SK-MEL-5 (cell line): ENCODE measurements at places on chromosomes 7 and 10. TPM values are rescaled to one million over a fixed set of nuclear protein-coding genes. Genes with fewer than 3 reads are reported as not detected.

DNA sequence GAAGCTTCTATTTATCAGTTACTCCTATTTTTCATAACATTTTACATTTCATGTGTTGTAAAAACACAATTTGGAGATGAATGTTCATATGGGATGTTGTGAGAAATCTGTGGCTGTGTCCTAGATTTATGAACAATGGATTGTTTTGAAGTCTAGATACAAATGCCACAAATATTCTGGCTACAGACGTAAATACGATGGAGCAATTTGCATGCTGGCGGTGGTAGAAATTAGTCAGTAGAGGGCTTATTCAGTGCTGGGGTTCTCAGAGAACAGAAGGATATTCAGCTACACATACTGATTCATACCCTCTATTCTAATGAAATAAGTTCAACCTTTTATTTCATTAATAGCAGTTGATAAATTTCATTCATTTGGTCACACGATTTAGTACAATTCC lies 48.8 kb downstream of the PLPP4 start:
- DNase-seq: peak; percentile 74

DNA sequence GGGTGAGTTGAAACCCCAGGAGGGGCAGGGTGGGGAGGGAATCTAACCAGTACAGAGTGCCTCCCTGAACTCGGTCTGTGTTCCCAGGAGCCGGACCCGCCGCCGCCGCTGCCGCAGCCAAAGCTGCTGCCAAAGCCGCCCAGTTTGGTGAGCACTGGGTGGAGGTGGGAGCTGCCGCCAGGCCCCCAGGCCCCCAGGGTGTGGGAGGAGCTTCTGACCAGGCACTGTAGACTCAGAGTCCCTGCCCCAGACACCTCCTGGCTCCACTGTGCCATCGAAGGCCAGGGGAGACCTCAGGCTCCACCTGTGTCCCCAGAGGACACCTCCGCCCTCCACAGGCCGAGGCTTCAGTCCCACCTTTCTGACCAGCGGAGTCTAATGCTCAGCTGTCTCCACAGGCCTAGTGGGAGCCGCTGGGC lies 20.4 kb upstream of the LIMK1 start:
- DNase-seq: no peak

GRCh38 chr10:116121640-116122525 lies 151.1 kb downstream of the GFRA1 start:
- DNase-seq: no peak

- DNase-seq: no peak
Observed at GRCh38 chr10:69406302-69406811, 10.4 kb downstream of the TACR2 start.

DNA sequence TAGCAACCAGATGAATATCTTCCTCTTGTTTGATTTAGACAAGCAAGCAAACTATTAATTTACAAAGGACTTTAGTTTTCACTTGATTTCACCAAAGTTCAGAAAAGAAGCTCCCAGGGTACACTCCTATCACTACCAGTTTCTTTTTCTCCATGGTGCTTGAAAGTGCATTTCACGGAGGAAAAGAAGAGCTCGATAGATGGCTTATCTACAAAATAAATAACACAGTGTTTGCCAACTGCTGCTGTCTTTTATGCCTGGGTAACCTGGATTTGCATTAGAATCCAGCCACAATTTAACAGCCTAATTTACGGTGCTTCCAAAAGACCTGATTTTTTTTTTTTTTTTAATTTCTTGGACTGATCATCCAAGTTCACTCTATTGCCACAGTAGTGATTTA lies 275.7 kb downstream of the GPR37 start:
- no peak for DNase-seq

DNA sequence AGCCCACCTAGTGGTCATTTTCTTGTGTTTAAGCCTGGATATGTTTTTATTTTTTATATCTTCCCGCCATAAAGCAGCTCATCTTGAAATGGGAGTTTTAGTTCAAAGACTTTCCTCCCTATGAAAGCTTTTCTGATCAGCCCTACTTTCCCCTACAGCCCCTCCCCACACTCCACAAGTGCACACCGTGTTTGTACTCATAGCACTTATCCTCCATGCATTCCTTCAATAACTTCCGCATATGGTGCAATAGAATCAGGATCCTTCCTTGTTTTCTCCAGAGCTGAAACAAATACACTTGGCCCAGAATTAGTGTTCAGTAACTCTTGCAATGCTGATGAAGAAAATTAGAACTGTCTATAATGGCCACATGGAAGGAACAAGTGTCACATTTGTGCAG lies 235.9 kb downstream of the KCNMA1 start:
- no peak for DNase-seq

DNA sequence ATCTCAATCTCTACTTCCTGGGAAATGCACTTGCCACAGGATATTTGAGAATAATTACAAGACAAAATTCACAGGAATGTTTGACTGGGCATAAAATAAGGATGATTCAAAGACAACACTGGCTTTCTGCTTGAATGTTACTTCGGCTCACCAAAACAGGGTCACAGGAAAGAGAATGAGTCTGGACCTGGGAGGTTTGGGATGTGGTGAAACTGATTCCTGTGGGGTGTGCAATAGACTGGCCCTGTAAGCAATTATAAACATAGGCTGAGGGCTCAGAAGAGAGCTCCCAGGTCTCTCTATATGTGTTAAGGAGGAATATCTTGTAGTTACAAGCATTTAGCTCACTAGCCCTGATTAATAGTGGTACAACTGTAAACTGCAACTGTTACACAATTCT lies 613.9 kb upstream of the CELF2 start:
- DNase-seq: no peak

Gene CARD11
- not detected in 2 replicates for total RNA-seq

Gene BAIAP2L1
- total RNA-seq: 18.1 and 20.4 TPM in 2 replicates

Gene PIK3AP1
- 0.13 and 0.32 TPM in 2 replicates for total RNA-seq

Gene CYP2W1
- total RNA-seq: not detected in 2 replicates

Gene SEMA3E
- 4.1 and 6.8 TPM in 2 replicates for total RNA-seq

Gene LRIT1
- total RNA-seq: not detected in 2 replicates

Gene SHTN1
- total RNA-seq: 187 and 201 TPM in 2 replicates

Gene FAM25G
- total RNA-seq: not detected in 2 replicates

Gene ELAPOR2
- total RNA-seq: 6.3 and 8.0 TPM in 2 replicates
